ENCODE measurements at places on chromosomes 1 and 21.

DNA sequence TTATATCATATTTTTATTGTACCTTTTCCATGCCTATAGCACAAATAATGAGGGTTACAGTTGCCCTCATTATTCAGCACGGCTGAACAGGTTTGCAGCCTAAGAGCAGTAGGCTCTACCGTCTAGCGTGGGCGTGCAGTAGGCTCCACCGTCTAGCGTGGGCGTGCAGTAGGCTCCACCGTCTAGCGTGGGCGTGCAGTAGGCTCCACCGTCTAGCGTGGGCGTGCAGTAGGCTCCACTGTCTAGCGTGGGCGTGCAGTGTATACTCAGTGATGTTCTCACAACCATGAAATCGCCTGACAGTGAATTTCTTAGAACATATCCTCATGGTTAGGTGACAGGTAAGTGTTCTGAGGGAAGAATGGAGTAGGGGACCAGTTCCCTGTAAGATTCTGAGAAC is 84.9 kb downstream of the DYRK1A start:
- H3K4me1 ChIP-seq = peaks cover 10% of the 10 kb centered on the region
- H3K27me3 ChIP-seq = no peaks in the 10 kb centered on the region
- peaks cover 9% of the 10 kb centered on the region for H3K36me3 ChIP-seq

- DNase-seq = peak; percentile 48
- no peak overlapping the region for H3K4me3 ChIP-seq
- no peaks in the 10 kb centered on the region for H3K36me3 ChIP-seq
- H3K4me1 ChIP-seq = no peaks in the 10 kb centered on the region
- H3K27ac ChIP-seq = no peak overlapping the region
These were observed 23.6 kb downstream of the ZBTB18 start for GRCh38 chr1:244074559-244075171.

DNA sequence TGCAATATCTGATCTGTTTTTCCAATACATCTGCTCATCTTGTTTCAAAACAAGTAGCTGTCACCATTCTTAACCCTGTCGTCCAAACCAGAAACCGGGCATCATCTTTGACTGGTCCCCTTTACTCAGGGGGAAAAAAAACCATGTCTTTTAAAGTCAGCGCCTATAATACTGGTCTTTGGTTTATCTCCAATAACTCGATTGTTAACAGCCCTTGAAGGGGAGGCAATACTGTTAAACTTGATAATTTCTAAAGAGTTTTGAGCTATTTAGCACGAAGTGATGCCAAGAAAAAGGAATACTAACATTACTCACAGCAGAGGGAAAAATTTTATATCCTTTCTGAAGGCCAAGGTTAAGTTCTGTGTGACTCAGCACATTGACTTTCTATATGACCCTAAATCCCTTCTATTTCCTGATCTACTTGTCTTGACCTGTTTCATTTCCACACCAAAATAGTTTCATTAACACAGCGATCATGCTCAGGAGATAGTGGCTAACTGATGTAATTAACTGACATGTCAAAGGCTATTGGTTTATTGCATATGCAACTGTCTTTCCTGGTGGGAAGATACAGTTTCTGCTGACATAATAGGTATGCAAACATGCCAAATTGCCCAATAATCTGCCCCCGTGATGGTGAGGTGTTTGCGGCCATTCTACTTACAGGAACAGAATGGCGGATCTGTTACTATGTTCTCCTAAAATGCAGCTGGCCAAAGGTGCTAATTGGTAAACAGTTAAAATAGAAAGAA is 59.1 kb downstream of the NFIA start:
- H3K4me3 ChIP-seq = no peak overlapping the region
- no peak for DNase-seq
- peaks cover 38% of the 10 kb centered on the region for H3K27me3 ChIP-seq
- no peaks in the 10 kb centered on the region for H3K36me3 ChIP-seq
- no peak overlapping the region for H3K27ac ChIP-seq
- peaks cover 10% of the 10 kb centered on the region for H3K4me1 ChIP-seq

DNA sequence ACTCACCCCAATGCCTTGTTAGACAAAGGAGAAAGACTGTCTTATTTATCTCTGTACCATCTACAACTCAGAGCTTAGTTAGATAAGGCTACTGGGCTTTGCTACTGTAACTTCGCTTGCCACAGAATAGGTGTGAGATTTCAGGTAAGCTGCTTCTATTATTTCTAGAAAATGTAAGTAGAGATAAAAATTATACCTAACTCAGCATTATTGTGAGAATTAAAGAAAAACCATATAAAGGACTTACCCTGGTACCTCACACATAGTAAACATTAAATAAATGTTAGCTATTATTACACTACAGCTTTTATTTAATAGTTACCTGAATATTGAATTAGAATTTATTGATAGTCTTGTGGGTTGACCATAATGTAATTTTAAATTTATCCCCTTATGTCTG is 36.5 kb upstream of the EPHX4 start:
- H3K4me1 ChIP-seq = no peaks in the 10 kb centered on the region
- H3K27ac ChIP-seq = no peak overlapping the region
- H3K27me3 ChIP-seq = no peaks in the 10 kb centered on the region
- no peaks in the 10 kb centered on the region for H3K36me3 ChIP-seq

DNA sequence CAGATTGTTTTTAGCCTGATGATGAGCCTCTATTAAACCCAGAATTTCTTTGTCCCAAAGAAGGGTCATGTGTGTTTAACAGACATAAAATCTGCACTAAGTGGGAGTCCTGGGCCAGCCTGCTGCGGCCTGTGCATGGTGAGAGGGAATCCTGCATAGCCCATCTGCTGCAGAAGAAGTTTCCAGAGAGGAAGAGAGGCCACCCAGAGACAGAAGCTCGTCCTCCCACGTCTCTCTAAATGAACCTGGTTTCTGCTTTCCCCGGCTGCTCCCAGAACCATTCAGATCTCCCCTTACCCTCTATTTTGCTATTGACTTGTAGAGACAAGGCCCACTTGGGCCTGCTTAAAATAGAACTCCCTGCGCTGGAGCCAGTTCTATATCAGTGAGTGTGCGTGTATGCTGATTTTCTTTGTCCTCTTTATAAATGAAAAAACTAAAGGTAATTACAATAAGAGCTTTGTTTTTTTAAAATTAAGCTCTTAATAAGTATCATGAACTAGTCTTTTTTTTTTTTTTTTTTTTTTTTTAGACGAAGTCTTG is 142.8 kb upstream of the RAB4A start:
- no peak overlapping the region for H3K4me3 ChIP-seq
- no peaks in the 10 kb centered on the region for H3K36me3 ChIP-seq
- DNase-seq = no peak
- peaks cover 4% of the 10 kb centered on the region for H3K4me1 ChIP-seq
- no peak overlapping the region for H3K27ac ChIP-seq

DNA sequence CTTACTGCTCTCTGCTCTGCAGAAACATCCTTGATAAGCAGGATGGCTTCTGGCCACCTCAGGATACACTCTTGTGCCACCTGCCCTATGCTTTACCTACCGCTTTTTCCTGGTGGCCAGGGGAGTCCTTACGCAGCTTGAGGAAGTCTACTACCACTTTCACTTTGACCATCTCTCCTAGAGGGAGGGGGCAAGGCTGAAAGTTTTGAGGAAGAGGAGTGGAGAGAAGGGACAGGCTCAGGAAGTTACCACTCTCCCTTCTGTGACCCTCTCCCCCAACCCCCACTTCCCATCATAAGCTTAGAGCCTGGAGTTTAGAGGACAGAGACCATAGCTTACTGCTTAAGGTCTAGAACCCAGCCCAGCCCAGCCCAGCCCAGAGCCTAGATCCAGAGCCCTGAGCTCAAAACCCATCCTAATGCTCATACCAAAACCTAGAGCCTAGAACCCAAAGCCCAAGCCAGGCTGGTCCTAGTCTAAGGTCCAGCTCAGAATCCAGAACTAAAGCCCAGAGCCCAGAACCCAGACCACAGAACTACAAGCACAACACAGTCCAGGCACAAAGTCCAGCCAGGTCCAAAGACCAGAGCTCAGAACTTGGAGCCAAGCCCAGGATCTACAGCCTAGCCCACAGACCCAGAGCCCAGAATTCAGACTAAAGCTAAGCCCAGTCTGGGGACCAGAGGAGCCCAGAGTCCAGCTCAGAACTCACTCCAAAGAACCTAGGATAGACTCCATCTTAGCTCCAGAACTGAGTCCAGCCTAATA is 18.0 kb upstream of the MFSD2A start:
- DNase-seq = no peak
- no peaks in the 10 kb centered on the region for H3K36me3 ChIP-seq
- no peak overlapping the region for H3K27ac ChIP-seq
- H3K4me3 ChIP-seq = no peak overlapping the region
- H3K4me1 ChIP-seq = peaks cover 11% of the 10 kb centered on the region

- DNase-seq = no peak
- H3K27ac ChIP-seq = no peak overlapping the region
- H3K4me3 ChIP-seq = no peak overlapping the region
- H3K4me1 ChIP-seq = no peaks in the 10 kb centered on the region
- no peaks in the 10 kb centered on the region for H3K36me3 ChIP-seq
- no peaks in the 10 kb centered on the region for H3K27me3 ChIP-seq
These were observed 41.8 kb downstream of the NTPCR start for GRCh38 chr1:232992227-232992626.

GRCh38 chr1:2272686-2273400 is 44.7 kb downstream of the SKI start:
- no peaks in the 10 kb centered on the region for H3K36me3 ChIP-seq
- no peak for DNase-seq
- H3K27me3 ChIP-seq = no peaks in the 10 kb centered on the region
- peaks cover 11% of the 10 kb centered on the region for H3K4me1 ChIP-seq

DNA sequence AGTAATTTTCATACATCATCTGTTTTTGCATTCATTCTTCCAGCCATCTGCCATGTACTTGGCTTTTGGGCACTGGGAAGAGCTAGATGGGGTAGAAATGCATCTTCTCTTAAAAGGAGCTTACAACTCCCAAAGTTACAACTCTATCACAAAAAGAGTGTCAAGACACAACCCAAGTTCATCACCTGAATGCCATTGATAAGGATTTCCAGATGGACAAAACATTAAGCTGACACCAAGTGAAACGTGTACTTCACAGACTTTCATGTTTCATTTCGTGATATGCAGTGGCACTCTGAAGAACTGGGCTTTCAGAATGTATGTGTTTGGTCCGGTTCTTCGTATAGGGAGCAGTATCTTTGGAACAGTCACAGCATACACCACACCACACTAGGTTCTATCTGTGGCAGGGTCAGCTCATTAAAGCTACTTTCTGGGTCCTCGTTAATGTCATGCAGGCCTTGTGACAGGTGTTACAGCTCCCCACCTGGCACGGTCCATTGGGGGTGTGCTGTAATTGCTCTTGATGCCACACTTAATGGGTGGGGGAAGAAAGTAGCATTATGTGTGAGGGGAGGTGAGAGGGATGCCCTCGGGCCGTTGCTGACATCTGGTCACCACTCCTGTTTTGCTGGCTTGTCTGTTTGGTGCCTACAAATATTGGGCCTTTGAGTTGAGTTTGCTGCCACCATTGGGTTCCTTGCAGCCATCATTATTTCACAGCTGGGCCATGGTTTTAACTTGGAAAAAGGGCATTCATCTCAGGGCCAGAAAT is 164.9 kb downstream of the NFIA start:
- H3K4me1 ChIP-seq = no peaks in the 10 kb centered on the region
- H3K27ac ChIP-seq = no peak overlapping the region
- no peaks in the 10 kb centered on the region for H3K27me3 ChIP-seq
- DNase-seq = no peak
- H3K4me3 ChIP-seq = no peak overlapping the region

GRCh38 chr1:56491441-56491840 is 87.9 kb downstream of the PLPP3 start:
- peaks cover 26% of the 10 kb centered on the region for H3K4me1 ChIP-seq
- H3K4me3 ChIP-seq = no peak overlapping the region
- peaks cover 14% of the 10 kb centered on the region for H3K36me3 ChIP-seq
- no peak for DNase-seq

- H3K27ac ChIP-seq = no peak overlapping the region
- H3K4me1 ChIP-seq = peaks cover 2% of the 10 kb centered on the region
- DNase-seq = peak; percentile 89
- H3K36me3 ChIP-seq = peaks cover 19% of the 10 kb centered on the region
These were observed 493 bp upstream of the ELOA start for GRCh38 chr1:23742670-23743286.

GRCh38 chr21:39111931-39112550 is 71.2 kb downstream of the PSMG1 start:
- H3K4me3 ChIP-seq = no peak overlapping the region
- no peaks in the 10 kb centered on the region for H3K4me1 ChIP-seq
- no peaks in the 10 kb centered on the region for H3K27me3 ChIP-seq
- no peak for DNase-seq
- H3K36me3 ChIP-seq = no peaks in the 10 kb centered on the region

GRCh38 chr1:75165264-75165663 is 31.1 kb downstream of the LHX8 start:
- peaks cover 24% of the 10 kb centered on the region for H3K27me3 ChIP-seq
- no peak overlapping the region for H3K27ac ChIP-seq
- no peak for DNase-seq
- H3K4me3 ChIP-seq = no peak overlapping the region
- H3K36me3 ChIP-seq = no peaks in the 10 kb centered on the region

DNA sequence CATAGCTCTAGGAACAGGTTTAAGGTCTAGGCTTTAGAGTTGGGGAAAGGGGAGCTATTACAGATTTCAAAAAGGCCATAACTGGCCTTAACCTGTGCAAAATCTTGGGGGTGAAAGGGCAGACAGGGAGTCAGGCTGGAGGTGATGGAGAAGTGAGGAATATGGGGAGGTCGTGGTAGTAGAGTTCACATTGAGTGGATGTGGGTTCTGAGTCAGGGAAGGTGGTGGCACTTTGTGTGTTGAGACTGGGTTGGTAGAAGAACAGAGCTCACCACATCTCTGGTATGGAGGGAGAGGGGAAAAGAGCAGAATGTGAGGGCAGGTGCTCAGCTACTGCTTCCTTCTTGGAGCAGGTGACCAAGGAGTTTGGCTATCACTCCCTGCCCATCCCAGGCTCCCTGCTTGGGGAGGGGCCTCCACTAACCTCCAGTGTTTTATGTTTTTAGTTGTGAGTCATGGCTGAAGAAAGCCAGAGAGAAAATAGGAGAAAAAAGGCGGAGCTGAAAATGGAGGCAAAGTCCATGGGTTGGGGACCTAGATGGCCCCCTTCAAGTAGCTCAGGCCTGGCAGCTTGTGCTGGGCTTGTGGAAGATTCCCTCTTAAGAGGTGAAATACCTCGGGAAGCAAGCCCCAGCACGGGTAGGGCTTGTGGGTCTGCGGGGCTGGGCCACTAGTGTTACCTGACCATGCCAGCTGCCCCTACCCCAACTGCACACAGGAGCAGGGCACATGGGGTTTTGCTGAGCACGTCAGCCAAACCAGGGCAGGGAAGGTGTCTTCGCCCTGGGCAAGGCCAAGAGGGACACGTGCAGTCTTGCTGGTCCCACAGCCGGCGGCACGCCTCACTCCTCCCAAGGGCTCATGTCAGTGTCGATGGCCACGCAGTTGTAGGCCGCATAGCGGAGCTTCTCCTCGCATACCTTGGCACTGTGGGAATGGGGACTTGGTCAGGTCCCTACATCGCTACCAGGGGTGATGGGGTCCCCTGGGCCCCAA is 8.2 kb downstream of the HECTD3 start:
- H3K4me3 ChIP-seq = no peak overlapping the region
- no peaks in the 10 kb centered on the region for H3K4me1 ChIP-seq
- no peaks in the 10 kb centered on the region for H3K27me3 ChIP-seq
- peaks cover 34% of the 10 kb centered on the region for H3K36me3 ChIP-seq
- H3K27ac ChIP-seq = no peak overlapping the region

- no peaks in the 10 kb centered on the region for H3K4me1 ChIP-seq
- no peaks in the 10 kb centered on the region for H3K27me3 ChIP-seq
- H3K4me3 ChIP-seq = no peak overlapping the region
- H3K27ac ChIP-seq = no peak overlapping the region
These were observed 47.5 kb upstream of the CTPS1 start for GRCh38 chr1:40932006-40932405.
